HuH-7.5 (cell line): ENCODE measurements at places on chromosomes 3 and 15.

DNA sequence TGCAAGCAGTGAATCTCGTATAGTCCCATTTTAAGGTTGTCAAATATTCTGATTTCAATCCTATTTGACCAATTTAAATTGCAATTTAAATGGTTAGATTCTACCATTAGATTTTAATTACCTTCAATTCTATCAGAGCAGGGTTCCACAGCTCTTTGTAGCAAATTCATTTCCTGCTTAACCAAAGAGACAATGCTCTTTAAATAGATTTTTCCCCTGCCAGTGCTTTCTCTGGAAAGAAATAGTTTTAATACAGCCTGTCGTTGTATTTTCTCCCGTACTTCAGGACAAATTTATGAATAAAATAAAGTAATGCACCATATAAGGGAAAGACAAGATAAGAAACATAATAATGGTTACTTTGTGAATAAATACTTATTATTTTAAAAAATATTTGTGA, 62.8 kb downstream of the ZPLD1 start:
- DNase-seq = no peak

GRCh38 chr15:35061161-35061824, 23.8 kb downstream of the NANOGP8 start:
- DNase-seq = no peak

DNA sequence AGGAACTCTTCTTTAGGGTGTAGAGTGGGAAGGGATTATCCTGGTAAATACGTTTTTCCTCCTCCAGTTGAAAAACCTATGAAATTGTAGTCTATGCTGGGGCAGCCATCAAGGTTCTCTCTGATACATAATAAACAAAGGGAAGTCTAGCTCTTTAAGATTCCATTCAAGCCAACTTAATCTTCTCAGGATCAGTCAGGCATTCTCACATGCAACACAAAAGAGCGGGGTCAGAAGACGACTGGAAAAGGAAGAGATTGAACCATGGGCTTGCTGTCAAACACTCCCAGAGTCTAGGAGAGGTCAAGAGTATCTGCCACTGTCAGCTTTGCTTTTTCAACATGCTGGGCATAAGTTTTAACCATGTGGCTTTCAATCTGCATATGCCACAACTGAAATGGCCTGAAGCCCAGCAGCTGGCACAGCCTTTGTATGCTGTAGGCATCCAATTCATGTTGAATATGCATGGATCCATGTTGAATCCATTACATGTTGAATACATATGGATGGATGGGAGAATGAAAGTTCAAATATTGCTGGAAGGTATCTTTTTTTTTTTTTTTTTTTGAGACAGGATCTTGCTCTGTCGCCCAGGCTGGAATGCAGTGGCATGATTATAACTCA, 8.5 kb downstream of the TRAT1 start:
- no peak for DNase-seq

GRCh38 chr15:51074926-51075325, 19.8 kb downstream of the TNFAIP8L3 start:
- DNase-seq = no peak

DNA sequence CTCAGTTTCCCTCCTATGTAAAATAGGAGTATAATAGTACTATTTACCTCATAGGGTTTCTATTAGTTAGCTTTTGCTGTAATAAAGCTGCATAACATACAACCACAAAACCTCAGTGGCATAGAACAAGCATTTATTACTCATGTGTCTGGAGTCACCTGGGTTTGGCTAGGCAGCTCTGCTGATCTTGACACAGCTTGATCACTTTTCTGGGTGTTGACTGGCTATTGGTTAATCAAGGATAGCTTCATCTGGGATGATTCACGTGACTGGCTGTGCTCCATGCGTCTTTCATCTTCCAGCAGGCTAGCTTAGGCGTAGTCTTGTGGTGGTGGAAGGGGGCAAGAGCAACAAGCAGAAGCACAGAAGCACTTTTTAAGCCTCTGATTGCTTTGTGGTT, 112.6 kb downstream of the SQOR start:
- no peak for DNase-seq

GRCh38 chr3:135887220-135887619, 78.3 kb upstream of the PPP2R3A start:
- no peak for DNase-seq

DNA sequence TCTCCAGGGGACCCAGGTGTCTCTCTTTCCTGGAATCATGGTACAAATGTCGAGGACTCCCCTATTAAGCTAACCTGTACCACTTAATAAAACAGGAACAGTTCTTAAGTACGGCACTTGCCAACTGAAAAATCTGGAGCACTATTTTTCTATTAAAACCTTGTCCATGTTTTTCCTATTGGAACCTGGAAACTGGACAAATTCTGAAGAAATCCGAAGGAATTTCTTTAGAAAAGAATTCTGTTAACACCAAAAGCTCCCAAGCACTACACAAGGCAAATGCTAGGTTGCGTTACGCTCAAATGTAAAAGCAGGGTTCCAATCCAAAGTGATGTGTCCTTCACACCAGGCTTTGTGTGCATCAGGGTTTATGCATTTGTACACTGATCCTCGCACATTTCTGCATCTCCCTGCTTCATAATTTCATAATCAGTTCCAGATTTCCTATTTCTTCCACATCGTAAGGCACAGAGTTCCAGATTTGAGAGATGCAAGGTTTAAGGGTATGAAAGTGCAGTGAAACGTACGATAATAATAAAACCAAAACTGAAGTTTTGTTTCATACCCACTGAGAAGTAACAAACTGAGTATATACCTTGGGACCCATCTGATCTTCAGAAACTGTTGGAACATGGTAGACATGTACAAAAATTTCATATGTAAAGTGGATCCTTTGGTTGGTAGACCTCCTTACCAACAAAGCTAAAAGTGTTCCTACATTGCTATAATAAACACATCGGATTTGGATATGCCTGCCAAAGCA, 132.1 kb upstream of the WNT5A start:
- DNase-seq = no peak
